Stimulated activated CD4-positive, alpha-beta T cell treated with anti-CD3 and anti-CD28 coated beads, TNF-alpha, amount 100 ng/mL, for 1 hour (primary cell): ENCODE measurements at places on chromosomes 5 and 9.

GRCh38 chr5:67610186-67610912 is 413.8 kb upstream of the CD180 start:
- DNase-seq = no peak

GRCh38 chr9:106376689-106377088 is 486.3 kb upstream of the ZNF462 start:
- DNase-seq = no peak

DNA sequence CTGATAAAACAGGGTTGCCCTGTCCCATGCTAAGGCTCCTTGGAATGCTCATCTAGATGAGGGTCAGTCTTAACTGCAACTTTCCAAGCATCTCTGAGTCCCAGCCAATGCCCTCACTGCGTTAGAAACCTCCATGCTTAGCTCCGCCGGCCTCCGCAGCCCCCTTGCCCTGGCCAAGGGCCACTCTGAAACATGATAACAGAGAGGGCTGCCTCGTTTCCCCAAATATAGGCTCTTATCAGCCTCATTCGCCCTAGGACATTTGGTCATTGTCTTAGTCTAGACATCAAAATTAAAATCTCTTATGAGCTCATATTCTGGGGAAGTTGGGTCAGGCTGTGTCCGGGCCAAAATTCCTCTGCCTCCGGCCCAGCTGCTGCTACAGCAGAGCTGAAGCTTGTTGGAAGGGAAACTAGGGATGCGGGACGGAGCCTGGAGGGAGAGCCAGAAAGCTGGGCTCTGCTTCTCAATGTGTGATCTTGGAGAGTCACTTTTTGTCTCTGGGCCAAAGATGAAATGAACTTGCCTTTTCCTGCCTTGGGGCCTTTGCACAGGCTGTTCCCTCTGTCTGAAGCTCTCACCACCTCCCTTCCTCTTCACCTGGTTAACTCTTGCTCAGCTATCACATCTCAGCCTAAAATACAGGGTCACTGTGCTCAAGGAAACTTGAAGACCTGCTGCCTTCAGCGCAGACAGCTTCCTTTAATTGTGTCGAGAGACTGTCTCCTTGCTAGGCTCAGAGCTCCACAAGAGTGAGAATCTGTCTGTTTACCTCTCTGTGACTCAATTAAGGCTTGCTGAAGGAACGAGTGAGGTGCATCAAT is 191.3 kb downstream of the RGS3 start:
- no peak for DNase-seq

DNA sequence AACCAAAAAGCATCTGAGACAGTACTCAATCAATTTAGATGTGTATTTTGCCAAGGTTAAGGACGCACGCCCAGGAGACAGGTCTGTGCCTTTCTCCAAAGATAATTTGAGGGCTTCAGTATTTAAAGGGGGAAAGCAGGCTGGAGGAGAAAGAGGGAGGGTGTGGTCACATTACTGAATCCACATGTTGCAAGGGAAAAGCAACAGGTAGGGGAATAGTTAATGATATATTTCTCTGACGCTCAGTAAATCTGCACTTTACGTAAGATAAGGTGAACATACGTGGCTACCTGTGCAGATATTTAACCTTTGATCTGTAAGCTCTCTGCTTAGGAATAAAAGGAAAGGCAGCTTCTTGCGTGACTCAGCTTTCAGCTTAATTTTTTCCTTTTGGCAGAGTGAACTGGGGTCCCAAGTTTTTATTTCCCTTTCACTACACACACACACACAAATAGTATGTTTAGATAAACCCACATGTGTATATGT is 443.4 kb downstream of the NTRK2 start:
- no peak for DNase-seq

DNA sequence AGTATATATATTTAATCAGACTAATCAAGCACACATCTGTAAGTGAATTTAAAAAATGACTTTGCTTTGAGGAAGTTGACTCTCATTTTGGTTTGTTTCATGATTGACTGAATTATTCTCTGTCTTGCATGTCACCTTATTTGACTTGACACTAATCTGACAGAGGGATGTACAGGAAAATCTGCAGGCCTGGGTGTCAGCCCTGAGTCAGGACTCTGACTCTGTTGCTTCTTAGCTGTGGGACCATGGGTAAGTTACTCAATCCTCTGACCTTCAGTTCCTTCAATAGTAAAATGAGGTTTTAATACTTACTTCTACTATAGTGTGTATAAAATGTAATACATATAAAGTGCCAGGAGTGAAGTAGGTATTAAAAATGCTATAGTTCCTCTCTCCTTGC is 415.9 kb downstream of the ARHGEF28 start:
- no peak for DNase-seq

DNA sequence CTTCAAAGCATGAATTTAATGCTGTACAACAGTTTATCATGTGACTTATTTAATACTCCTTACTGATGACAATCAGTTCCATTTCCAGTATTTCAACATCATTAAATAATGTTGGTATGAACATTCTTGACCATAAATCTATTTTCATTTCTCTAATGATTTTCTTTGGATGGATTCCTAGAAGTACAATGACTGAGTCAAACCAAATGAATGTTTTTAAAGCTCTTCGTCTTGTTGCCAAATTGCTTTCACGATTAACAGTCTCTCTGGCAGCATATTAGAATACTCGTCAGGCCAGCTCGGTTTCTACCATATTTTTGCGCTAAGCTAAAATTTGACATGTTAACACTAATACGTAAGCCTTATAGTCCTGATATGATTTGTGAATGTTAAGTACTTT is 197.0 kb downstream of the TRPM3 start:
- no peak for DNase-seq

DNA sequence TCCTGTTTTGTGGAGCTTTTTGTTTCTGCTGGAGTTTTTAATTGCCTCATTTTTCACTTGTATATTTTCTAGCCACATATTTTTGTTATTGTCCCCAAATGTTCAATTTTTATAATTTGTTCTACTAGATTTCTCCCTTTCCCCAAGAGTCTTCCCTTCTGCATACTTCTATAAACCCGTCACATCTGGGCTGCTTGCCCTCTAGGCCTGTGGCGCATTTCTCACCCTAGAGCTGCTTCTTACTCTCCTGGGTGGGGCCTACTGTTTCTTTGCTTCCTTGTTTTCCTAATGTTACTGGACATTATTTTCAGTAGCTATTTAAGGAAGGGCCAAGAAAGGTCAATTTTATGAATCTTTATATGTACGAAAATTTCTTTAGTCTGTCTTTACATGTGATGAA is 51.5 kb downstream of the NXNL2 start:
- no peak for DNase-seq

DNA sequence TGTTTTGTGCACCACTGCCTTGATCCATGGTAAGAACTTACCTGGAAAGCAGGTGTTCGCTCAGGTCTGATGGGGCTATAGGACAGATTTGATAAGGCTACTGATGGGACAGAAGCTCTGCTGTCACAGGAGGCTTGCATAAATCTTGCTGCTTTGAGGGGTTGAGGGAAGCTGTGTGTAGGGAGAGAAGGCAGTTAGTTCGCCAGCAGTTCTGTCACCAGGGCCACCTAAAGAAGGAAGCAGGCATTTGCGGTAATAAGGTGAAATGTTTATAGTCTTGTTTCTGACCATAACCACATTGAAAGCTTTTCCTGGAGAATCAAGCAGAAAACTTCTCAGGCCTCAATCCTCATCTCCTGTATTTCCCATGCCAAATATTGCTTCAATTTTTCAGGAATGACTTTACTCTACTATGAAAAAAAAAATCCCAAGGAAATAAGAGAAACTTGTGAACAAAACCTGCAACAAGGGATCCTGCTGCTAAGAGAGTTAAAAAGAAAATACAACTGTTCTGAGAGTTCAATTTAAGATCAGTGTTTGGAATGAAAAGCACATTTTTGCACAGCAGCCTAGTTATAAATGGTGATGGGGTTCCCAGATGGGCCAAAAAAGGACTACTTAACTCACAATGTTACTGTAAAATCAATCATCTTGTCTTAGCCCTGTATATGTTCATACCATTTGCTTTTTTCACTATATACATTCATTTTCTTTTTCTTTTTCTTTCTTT is 122.0 kb upstream of the RANBP3L start:
- no peak for DNase-seq
